NT2/D1 (cell line): ENCODE measurements at places on chromosomes 7 and 10.

GRCh38 chr10:80484243-80484642 lies 30.1 kb downstream of the TSPAN14 start:
- DNase-seq, result no peak

DNA sequence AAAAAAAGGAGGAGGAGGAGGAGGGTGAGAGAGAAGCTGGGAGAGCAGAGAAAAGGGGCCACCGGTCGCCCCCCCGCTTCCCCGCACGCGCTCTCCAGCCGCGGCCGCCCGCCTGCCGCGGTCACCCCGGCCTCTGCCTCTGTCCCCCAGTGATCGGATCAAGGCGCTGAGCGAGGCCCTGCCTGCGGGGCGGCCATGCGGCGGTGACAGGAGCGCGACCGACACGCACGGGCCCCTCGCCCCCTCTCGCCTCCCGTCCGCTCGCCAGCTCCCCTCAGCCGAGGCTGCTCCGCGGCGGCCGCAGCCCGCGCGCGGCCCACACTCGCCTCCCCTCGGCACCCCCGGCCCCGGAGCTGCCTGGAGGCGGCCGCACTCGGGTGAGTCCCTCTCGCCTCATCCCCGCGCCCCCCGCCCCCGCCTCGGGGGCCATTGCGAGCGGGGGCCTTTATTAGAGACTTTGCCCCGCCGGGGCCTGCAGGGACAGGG lies at the start of gene GTF2I:
TSS of gene GTF2I (plus strand) at position 27 of the 486 bp plus-strand sequence. CDS start 31,411 bp downstream, outside the sequence.
- DNase-seq, result no peak

GRCh38 chr7:132395361-132395760 lies 180.9 kb downstream of the PLXNA4 start:
- DNase-seq, result no peak

DNA sequence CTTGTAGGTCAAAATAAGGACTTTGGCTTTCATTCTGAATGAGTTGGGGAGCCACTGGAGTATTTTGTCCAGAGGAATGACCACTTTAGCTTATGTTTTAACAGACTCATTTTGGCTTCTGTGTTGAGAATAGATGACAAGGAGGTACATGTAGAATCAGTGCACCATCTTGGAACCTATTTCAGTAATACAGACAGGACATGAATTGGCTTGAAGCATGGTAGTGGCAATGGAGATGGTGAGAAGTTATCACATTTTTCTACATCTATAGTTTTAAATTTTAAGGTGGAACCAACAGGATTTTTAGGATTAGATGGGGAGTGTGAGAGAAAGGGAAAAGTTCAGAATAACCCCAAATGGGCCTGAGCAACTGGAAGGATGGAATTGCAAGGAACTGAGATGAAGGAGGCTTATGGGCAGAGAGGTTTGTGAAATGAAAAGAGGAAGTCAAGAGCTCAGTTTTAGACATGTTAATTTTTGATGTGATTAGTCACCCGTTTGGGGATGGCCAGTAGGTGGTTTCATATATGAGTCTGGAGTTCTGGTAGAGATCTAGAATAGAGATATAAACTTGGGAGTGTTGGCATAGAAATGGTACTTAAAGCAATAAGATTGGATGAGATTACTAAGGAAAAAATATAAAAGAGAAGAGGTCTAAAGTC lies 89.2 kb upstream of the JAZF1 start:
- no peak for DNase-seq

DNA sequence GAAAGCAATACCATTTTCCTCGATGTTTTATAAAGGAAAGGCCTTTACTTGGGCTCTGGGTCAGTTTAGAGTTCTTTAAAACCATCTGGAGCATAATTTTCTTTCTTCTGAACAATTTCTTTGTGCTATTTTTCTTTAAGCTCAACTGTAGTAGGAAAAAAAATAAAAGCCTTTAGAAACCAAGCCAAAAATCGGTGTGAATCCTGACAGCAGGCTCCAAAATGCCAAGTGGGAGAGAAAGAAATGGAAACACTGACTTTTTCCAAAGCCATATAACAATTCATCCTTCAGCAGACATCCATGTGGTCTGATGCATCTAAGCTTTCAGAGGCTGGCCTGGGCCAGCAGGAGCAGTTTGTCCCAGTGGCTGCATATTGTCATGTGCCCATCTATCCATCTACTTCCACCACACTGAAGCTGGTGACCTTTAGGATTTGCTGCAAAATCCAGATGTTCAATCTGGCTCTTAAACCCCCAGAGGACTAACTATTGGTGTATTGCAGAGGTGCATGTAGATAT lies 23.0 kb upstream of the ITPRID1 start:
- no peak for DNase-seq

GRCh38 chr10:95236068-95236903 lies 42.2 kb downstream of the ACSM6 start:
- DNase-seq, result no peak

- DNase-seq, result no peak
These were observed 45.3 kb upstream of the ZNF800 start for GRCh38 chr7:127437837-127438236.

GRCh38 chr7:155590215-155591018 lies 44.1 kb upstream of the CNPY1 start:
- DNase-seq, result peak; percentile 28

GRCh38 chr10:130812381-130813148 lies 499.0 kb downstream of the TCERG1L start:
- no peak for DNase-seq
